Naive thymus-derived CD4-positive, alpha-beta T cell (primary cell): ENCODE measurements at places on chromosomes 3 and 15.

GRCh38 chr3:29952431-29952830 lies 654.0 kb upstream of the TGFBR2 start:
- no peak for DNase-seq

- DNase-seq, result no peak
Measured at GRCh38 chr15:75178171-75178937, 23.3 kb upstream of the C15orf39 start.

DNA sequence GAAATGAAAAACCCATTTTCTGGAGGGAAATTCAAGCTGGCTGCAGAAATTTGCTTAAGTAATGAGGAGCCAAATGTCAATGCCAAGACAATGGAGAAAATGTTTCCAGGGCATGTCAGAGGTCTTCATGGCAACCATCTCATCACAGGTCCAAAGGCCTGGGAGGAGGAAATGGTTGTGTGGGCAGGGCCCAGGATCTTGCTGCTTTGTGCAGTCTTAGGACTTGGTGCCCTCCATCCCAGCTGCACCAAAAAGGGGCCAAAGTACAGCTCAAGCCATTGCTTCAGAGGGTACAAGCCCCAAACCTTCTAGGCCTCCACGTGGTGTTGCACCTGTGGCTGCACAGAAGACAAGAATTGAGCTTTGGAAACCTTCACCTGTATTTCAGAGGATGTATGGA lies 59.3 kb downstream of the POMGNT2 start:
- no peak for DNase-seq

GRCh38 chr3:170470063-170471016 lies 51.7 kb downstream of the CLDN11 start:
- DNase-seq, result no peak

- no peak for DNase-seq
Measured at GRCh38 chr15:72168131-72168807, 29.3 kb downstream of the GRAMD2A start.

- no peak for DNase-seq
Measured at GRCh38 chr3:101677436-101678286, 729 bp upstream of the ZBTB11 start.

- DNase-seq, result no peak
Measured at GRCh38 chr3:89533275-89533674, 425.9 kb downstream of the EPHA3 start.

GRCh38 chr3:243356-243725 lies 46.8 kb downstream of the CHL1 start:
- no peak for DNase-seq

DNA sequence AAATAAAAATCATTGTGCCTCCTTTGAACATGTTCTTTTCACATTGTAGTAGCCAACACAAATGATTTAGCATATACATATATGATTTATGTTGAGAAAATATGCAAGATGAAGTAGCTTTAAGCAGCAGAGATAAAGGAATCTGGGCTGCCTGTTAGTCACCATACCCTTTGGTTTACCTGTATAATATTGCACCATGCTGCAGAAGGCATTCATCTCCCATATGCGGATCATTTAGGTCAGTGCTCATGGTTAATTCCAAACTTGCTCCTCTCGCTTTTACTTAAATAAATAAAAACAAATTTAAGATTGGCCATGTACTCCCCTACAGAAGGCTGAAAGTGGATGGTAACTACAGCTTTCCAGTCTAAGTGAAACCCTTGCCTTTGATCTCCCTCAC lies 86.7 kb upstream of the TBL1XR1 start:
- DNase-seq, result no peak

- DNase-seq, result no peak
Measured at GRCh38 chr15:79529157-79529785, 97.1 kb downstream of the MINAR1 start.

DNA sequence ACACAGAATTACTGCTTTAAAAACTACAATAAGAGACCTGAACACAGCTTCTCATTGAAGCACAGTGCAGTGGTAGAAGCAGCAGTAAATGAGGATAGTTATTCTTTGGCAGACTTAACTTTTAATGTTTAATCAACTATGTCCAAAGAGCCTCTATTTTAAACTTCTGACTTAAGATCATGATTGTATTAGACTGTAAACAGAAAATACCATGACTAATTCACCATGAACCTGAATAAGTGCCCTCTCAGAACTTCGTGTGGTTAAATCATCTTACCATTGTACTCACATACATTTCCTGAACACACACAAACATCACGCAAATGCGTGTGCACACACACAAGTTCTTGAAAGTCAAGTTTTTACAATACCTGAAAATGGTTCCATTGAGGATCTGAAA lies 13.9 kb downstream of the CEP152 start:
- no peak for DNase-seq

GRCh38 chr3:14741510-14741909 lies 66.6 kb downstream of the C3orf20 start:
- no peak for DNase-seq

- no peak for DNase-seq
Measured at GRCh38 chr3:20064387-20064786, 24.1 kb downstream of the KAT2B start.

DNA sequence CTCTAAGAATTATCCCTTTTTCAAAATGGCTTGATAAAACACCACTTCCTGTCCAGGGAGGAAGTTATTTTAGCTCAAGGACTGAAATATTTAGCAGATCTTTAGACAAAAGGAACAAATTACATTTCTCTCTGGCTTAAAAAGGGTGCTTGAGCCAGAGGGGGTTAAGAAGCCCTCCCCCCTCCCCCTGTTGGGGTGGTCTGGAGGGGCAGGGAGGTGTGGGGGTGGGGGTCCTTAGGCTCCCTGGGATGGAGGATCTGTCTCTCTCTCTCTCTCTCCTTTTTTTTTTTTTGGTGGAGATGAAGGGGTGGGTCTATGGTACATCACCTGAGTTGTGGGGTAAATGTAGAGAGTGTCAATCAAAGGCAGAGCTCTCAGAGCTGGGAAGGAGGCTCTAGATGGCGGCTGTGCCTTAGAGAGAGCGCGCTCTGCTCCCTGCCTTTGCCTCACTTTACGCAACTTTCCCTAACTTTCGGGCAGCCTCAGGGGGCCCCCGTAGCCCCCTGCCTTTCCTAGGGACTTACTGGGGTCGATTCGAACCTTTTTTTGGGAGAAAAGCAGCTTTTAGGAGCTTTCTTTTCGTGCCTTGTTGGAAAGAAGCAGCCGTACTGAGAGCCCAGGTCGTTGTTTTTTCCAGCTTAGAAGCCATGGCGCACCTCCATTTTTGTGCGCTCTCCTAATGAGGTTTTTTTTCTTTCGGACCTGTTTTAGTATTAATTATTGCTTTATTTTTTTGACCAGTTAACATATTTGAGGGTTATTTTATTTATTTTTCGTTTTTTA lies at the start of gene CHD2:
Gene CHD2 (plus strand): TSS at position 377 of the 783 bp plus-strand sequence. CDS start 914 bp downstream, outside the sequence.
- DNase-seq, result peak; percentile 87
